ENCODE measurements at places on chromosomes 7 and 10.

GRCh38 chr10:80647173-80647833, 109.6 kb downstream of the SH2D4B start:
- DNase-seq, result no peak

GRCh38 chr7:76315364-76315763, 12.9 kb downstream of the HSPB1 start:
- no peak for DNase-seq

DNA sequence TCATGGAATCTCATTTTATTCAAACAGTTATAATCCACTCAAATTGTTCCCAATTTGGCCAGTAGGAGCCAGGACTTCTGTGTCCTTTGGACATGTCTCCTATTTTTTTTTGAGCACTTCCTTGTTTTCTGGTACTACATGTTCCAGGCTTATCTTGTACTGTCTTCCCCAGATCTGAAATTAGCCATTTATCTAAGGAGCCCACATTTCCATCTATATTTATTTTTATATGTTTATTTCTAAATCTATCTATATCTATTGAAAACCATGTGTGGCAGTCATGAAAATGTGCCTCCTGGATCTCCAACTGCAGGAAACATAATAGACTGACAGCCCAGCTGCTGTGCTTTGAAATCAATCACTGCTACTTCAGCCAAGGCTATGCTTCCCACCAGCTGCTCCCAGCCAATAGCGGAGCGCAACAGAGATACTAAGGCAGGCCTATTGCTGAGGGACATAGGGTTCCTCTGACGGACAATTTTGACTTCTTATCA, 147.1 kb downstream of the LRRC4 start:
- no peak for DNase-seq

DNA sequence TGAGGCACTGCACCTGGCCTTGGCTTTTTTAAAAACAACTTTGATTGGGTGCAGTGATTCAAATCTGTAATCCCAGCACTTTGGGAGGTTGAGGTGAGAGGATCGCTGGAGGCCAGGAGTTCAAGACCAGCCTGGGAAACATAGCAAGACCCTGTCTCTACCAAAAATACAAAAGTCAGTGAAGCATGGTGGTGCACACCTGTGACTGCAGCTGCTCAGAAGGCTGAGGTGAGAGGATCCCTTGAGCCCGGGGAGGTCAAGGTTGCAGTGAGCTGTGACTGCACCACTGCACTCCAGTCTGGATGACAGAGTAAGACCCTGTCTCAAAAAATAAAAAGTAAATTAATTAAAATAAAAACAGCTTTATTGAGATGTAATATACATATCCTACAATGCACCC, 84.9 kb downstream of the NPTX2 start:
- no peak for DNase-seq

GRCh38 chr7:134690614-134691504, 44.2 kb downstream of the BPGM start:
- DNase-seq, result no peak

DNA sequence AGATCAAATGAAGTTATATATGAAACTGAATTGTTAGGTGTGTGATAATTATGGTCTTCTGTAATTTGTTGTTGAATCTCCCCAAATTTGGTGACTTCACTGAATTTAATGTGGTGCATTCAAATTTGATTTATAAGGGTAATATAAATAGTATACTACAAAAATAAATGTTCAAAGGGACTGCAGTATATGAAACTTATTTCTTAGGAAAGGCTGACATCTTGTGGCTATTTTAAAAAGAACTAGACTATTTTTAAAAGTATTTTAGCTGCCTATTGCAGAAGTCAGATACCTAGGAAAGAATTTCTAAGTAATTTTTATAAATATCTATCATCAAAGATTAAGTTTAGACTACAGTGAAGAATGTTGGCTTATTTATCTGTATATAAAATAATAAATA, 36.6 kb downstream of the ATRNL1 start:
- DNase-seq, result no peak

- no peak for DNase-seq
Observed at GRCh38 chr10:126268013-126268920, 120.0 kb downstream of the ADAM12 start.

- DNase-seq, result no peak
Observed at GRCh38 chr10:114839901-114840300, 18.3 kb downstream of the FHIP2A start.

GRCh38 chr10:77604941-77605351, 32.7 kb downstream of the KCNMA1 start:
- DNase-seq, result no peak

DNA sequence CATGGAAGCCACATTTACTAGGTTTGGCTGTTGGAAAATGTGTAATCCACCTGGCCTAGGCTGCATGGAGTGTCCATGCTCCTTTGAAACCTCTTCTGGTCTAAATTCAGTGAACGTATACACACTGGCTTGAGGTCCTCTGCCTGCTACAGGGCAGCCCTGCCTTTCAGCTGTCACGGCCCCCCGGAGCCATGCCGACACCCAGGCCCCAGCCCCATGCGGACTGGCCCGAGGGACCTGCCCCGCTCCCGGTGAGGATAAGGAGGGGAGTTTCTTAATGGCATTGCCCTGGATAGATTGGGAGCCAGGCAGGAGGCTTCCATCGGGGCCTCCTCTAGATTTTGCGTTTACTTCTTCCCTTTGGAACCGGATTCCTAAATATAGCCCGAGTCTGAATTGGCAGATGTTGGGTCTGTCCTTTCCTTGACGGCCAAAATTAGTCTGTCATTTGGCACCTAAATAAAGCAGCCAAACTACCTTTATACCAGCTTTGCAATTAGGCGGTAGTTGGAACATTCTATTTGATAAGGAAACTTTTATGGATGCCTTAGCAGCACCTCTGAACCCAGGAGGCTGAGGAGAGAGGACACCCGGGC, 72.1 kb upstream of the SH2B2 start:
- DNase-seq, result no peak

- DNase-seq, result no peak
Observed at GRCh38 chr7:138089080-138089901, 13.0 kb downstream of the AKR1D1 start.

- DNase-seq, result no peak
Observed at GRCh38 chr7:157803906-157804305, 467.1 kb downstream of the DNAJB6 start.

GRCh38 chr10:43853369-43853768, 204.7 kb upstream of the ZNF32 start:
- no peak for DNase-seq

GRCh38 chr7:80659120-80660055, 20.9 kb downstream of the CD36 start:
- no peak for DNase-seq

DNA sequence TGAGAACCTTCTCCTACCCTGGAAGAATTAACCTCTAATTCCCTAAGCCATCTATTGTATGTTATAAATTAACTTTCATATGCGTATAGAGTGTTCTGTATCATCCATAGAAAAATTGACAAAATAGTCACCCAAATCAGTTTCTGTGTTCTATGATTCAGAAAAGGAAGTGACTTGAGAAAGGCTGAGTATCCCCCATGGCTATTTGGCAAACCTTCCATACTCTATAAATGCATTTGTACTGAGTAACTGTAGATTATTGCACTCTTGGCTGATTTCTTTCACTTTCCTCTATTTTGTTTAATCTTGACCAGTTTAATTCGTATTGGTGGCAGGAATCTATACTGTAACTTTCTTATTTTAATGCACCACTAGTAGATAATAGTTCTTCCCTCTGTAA, 182.2 kb downstream of the HTR7 start:
- no peak for DNase-seq

GRCh38 chr7:135974667-135975066, 2.5 kb downstream of the MTPN start:
- no peak for DNase-seq

GRCh38 chr7:20742913-20743312, 43.8 kb downstream of the SP8 start:
- DNase-seq, result no peak

DNA sequence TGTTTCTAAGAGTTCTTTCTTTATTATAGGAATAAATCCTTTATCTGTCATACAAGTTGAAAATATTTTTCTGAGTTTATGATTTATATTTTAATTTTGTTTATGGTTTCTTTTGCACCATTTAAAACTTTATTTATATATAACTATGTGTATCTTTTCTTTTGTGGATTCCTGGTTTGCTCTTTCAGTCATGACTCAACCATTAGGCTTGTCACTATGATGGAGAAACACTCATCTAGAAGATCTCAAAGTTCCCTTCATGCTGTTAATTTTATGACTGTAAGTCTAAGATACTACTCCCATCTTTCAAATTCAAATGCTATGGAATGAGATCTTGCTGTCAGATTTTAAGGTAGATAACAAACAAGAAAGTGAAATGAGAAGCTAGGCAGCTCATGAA, 199.5 kb downstream of the INHBA start:
- DNase-seq, result no peak

DNA sequence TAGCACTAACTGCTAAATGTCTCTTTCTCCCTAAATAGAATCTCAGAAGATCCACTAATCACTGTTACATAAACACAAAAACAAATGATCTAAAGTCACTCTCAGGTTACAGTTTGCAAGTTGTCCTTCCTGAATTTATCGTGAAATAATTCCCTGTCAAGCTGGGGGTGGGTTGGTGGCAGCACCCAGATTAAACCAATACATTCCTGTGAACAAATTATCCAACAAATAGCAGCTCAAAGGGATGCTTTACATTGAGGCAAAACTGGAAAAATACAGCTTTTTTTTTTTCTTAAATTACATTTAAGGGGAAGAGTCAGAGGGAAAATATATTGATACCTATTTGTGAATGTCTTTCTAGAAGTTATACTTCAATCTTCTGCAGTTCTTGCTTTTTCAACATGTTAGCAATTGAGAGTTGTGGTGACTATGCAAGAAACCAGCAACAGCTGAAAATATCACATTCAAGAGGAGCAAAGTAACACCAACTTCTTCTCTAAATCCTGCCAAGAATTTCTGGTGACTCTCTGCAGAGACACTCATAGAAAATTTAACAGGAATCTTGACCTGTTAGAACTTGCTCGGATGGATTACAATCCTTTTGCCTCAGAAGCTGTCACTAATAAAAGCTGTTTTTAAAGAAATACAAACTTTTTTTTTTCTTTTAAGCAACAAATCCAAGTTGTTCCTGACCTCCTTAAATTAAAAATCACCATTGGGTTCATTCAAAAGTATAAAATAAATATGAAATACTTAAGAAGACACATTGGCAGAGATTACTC, 18.9 kb downstream of the LMOD2 start:
- peak; percentile 60 for DNase-seq

DNA sequence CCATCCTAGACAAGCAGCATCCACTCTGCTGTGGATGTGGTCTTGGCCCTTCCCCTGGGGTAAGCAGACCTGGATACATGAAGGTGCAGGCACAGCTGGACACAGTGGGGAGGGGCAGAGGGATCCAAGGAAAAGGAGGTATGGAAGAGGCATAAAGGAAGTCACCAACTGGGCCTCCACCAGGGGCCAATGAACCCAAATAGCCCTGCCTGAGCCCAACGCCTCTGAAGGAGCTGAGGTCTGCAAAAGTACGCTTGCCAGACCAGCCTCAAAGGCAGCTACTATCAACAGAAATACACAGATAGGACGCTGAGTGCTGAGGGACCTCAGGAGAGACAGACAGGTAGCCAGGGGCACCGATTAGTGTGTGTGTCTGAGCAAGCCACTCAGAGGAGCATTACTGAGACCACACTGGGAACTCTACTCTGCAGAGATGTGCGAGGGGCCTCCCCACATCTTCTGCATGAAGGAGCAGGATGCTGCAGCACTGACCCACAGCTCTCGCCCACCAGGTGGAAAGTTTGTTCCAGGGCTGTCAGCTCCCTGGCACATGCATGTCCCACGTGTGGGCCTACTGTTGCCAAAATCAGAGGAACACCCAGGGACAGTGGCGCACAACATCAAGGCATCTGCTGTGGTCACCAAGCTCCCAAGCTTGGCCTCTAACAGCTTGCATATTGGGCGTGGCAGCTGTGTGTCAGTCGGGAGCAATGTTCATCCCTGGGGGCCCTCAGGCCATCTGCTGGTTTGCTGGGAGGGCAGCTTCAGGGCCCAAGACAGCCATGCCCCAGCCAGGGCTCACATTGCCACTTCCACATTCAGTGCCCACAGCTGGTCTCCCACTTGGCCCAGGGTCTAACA, 40.0 kb downstream of the MKI67 start:
- no peak for DNase-seq

DNA sequence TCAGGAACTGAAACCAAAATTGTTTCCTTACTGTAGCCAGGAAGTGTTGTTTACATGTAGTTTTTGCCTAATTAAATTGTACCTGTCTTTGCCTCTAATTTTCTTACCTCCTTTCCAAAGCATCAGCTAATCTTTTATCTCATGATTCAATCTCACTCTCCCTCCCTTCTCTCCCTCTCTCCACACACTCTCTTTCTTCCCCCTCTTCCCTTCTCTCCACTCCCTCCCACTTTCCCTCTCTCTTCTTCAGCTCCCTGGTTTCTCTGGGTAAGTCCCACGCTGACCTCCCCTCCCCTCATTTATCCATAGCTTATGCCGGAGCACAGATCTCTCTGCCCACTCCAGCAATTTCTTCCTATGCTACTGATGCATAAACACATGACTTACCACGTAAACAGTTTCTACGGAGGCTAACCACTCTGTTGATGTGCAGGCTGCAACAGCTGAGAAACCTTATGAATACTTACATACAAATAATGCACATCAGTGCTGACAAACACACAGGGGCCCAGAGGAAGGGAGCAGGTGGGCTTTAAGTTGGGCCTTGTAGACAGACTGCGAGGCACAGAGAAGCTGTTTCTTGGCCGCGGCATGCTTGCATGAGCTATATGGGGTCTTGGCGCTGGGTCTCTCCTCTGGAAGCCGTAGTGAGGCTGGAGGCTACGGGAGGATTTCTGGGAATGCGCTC, 174.4 kb upstream of the PLXNA4 start:
- DNase-seq, result no peak

DNA sequence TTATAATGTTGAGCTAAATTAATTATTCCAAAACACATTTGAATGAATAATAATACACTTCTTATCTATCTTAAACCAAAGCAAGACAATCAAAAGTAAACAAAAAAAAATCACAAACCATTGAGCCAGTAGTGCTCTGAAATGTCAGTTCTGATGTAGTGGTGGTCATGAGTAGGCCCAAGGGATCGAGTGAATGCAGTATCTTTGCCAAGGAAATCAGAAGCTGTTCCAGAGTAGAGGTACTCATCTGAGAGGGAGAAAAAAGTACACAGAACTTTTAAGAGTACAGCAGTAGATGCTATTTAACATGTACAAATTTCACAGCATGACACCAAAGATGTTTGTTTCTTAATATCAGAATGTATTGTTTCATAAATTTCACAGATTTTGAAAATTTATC, 121.5 kb downstream of the SEMA3D start:
- no peak for DNase-seq
